Heart right ventricle (tissue), 16 donors: ENCODE measurements at places on chromosomes 7 and 10.

GRCh38 chr10:100894033-100894432 lies 18.7 kb upstream of the SLF2 start:
- no peak overlapping the region for H3K27ac ChIP-seq
- no peaks in the 10 kb centered on the region for H3K36me3 ChIP-seq
- no peak overlapping the region for H3K4me3 ChIP-seq
- no peak for DNase-seq

GRCh38 chr10:88417387-88418030 lies 165.6 kb downstream of the RNLS start:
- H3K4me3 ChIP-seq, result no peak overlapping the region
- H3K27me3 ChIP-seq, result no peaks in the 10 kb centered on the region
- no peaks in the 10 kb centered on the region for H3K4me1 ChIP-seq
- DNase-seq, result no peak

GRCh38 chr10:31942892-31943291 lies 14.3 kb upstream of the ARHGAP12 start:
- no peak for DNase-seq
- peaks cover 25% of the 10 kb centered on the region for H3K4me1 ChIP-seq
- no peak overlapping the region for H3K4me3 ChIP-seq

GRCh38 chr7:1388703-1389335 lies 70.5 kb downstream of the MICALL2 start:
- peaks cover 74% of the 10 kb centered on the region for H3K27me3 ChIP-seq
- no peak overlapping the region for H3K4me3 ChIP-seq
- H3K27ac ChIP-seq, result no peak overlapping the region
- H3K4me1 ChIP-seq, result no peaks in the 10 kb centered on the region

- no peak overlapping the region for H3K4me3 ChIP-seq
- H3K27me3 ChIP-seq, result peaks cover 16% of the 10 kb centered on the region
- H3K36me3 ChIP-seq, result no peaks in the 10 kb centered on the region
- no peak overlapping the region for H3K27ac ChIP-seq
Observed at GRCh38 chr10:123929791-123930190, 38.2 kb upstream of the CPXM2 start.

- H3K27me3 ChIP-seq, result no peaks in the 10 kb centered on the region
- no peak overlapping the region for H3K27ac ChIP-seq
- H3K36me3 ChIP-seq, result no peaks in the 10 kb centered on the region
- no peak overlapping the region for H3K4me3 ChIP-seq
Observed at GRCh38 chr7:110775046-110775445, 315.9 kb upstream of the LRRN3 start.

DNA sequence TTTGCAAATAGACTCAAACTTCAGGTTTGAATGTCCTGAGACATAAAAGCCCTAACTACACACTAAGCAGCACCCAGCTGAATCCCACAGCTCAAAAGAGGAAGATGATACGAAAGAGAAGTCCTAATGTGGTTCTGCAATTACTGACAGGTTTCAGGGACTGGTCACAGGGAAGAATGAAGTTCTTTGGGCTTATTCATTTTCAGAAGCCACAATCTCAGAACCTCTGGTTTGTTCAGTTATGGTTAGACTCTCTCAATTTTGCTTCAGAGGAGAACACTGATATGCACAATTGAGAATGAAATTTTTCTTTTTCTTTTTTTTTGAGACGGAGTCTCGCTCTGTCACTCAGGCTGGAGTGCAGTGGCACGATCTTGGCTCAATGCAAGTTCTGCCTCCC lies 94.6 kb upstream of the FAM180A start:
- DNase-seq, result no peak
- no peak overlapping the region for H3K27ac ChIP-seq
- H3K36me3 ChIP-seq, result no peaks in the 10 kb centered on the region
- H3K4me1 ChIP-seq, result no peaks in the 10 kb centered on the region
- H3K27me3 ChIP-seq, result no peaks in the 10 kb centered on the region
- H3K4me3 ChIP-seq, result no peak overlapping the region

GRCh38 chr7:90187507-90188050 lies 24.0 kb upstream of the STEAP2 start:
- no peak overlapping the region for H3K27ac ChIP-seq
- no peaks in the 10 kb centered on the region for H3K4me1 ChIP-seq
- DNase-seq, result no peak
- no peaks in the 10 kb centered on the region for H3K36me3 ChIP-seq
- no peak overlapping the region for H3K4me3 ChIP-seq
- no peaks in the 10 kb centered on the region for H3K27me3 ChIP-seq

GRCh38 chr7:130144312-130145171 lies 60.7 kb downstream of the TMEM209 start:
- no peak for DNase-seq
- H3K36me3 ChIP-seq, result no peaks in the 10 kb centered on the region
- no peak overlapping the region for H3K27ac ChIP-seq
- no peaks in the 10 kb centered on the region for H3K27me3 ChIP-seq

DNA sequence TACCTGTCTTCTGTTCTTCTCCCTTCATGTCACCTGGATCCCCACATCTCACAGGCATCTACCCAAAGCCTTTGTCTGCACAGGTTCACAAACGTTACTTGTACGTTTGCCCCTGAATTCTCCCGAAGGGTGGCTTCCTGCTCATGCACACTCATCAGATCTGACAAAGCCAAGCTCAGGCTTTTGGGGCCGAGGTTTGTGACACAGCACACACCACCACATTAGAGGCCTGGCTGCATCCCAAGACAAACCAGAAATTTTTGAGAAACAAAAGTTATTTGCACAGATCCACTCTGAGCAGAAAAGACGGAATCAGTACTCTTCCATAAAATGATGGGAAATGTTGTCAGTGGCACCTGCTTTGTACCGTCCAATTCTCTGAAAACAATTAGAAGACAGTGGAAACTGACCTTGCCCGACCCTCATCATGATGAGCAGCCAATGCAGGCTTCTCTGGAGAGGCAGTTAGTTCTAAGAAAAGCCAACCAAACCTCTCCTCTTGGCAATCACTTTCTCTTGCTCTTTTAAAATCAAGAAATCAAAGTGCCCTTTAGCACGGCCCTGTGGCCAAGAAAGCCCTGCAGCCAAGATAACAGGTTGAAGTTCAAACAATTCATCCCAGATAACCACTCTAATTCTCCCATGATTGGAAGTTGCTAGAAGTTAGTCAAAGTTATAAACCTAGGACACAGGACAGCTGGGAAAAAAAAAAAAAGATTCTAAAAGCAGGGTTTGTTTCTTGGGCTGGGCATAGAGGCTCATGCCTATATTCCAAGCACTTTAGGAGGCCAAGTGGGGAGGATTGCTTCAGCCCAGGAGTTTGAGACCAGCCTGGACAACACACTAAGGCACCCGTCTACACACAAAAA lies 13.6 kb upstream of the SVIL start:
- H3K27ac ChIP-seq, result no peak overlapping the region
- no peaks in the 10 kb centered on the region for H3K36me3 ChIP-seq
- H3K4me1 ChIP-seq, result peaks cover 50% of the 10 kb centered on the region
- H3K4me3 ChIP-seq, result no peak overlapping the region

GRCh38 chr7:30987178-30987577 lies 23.4 kb downstream of the GHRHR start:
- H3K27ac ChIP-seq, result no peak overlapping the region
- H3K36me3 ChIP-seq, result no peaks in the 10 kb centered on the region
- DNase-seq, result no peak
- H3K27me3 ChIP-seq, result peaks cover 10% of the 10 kb centered on the region

GRCh38 chr10:12774204-12774894 lies 227.2 kb downstream of the CCDC3 start:
- no peak overlapping the region for H3K27ac ChIP-seq
- DNase-seq, result no peak
- no peak overlapping the region for H3K4me3 ChIP-seq
- no peaks in the 10 kb centered on the region for H3K4me1 ChIP-seq
- peaks cover 9% of the 10 kb centered on the region for H3K36me3 ChIP-seq

- no peaks in the 10 kb centered on the region for H3K27me3 ChIP-seq
- peak overlapping the region; percentile 71 for H3K27ac ChIP-seq
- H3K4me1 ChIP-seq, result peaks cover 48% of the 10 kb centered on the region
- H3K4me3 ChIP-seq, result no peak overlapping the region
Observed at GRCh38 chr10:62096256-62096933, 172.2 kb downstream of the RTKN2 start.
